ENCODE measurements at places on chromosomes 13 and 19.

- DNase-seq: no peak
These were observed 1.1 kb downstream of the RYR1 start for GRCh38 chr19:38434549-38435051.

GRCh38 chr19:48878196-48879024 lies 6.2 kb downstream of the PPP1R15A start:
- no peak for DNase-seq

DNA sequence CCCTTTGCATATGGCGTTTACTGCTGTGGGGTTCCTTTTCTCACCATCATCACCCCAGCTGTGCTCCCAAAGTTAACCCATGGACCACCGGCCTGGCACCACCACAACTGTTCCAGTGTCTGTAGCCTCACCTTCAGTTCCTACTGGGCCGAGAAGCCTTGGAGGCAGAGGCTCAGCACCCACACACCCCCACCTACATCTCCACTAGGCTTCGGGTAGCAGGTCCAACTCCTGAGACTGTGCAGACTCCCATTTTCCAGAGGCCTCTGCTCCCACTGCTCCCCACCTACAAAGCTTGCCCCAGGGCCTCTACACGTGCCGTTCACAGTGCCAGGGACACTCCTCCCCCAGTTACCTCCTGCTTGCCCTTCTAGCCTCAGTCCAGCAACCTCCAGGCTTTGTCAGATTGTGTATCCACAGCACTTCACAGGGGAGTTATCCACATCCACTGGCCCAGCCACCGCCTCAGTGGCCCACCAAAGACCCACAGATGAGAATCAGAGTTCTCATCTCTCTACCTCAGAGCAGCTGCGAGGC lies 14.1 kb downstream of the SLC27A5 start:
- DNase-seq: no peak

GRCh38 chr13:23644527-23645138 lies 74.4 kb downstream of the TNFRSF19 start:
- no peak for DNase-seq

- DNase-seq: no peak
These were observed 404.5 kb downstream of the KCTD12 start for GRCh38 chr13:76481738-76482137.

DNA sequence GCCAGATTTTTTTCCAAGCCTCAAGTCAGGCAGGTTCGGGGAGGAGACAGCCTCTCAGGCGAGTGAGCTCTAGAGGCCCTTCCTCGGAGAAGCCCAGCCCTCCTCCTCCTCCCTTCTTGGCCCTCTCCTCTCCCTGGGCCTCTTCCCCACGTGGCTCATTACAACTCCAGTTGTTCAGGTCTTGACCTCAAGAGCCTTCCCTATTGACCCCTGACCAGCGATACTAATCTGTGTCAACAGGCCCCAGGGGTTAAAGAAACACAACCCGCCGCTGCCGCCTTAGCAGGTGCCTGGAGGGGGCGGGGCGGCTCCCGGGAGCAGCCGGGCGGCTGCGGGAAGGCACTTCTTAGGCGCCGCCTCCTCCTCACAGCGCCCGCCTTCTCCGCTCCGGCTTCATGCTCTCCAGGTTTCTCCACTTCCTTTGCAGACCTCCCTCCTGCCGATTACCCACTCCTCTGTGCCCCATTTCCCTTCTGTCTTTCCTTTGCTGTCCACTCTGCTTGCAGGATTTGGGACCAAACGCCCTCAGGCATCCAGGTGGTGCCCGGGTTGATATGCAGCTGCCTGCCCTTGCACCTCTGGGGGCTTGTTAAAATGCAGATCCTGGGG lies 51.0 kb downstream of the LYL1 start:
- peak; percentile 18 for DNase-seq

- no peak for DNase-seq
These were observed 15.4 kb downstream of the PIP5K1C start for GRCh38 chr19:3684817-3685410.

GRCh38 chr13:21435687-21436151 lies 23.4 kb downstream of the ZDHHC20 start:
- DNase-seq: no peak

- no peak for DNase-seq
These were observed 3.9 kb upstream of the SSBP4 start for GRCh38 chr19:18415178-18415867.

- no peak for DNase-seq
These were observed 134.2 kb downstream of the MTUS2 start for GRCh38 chr13:28954419-28954725.

- DNase-seq: no peak
These were observed 47.2 kb downstream of the LYL1 start for GRCh38 chr19:13055213-13056051.

GRCh38 chr19:40277356-40278059 lies 7.6 kb downstream of the AKT2 start:
- no peak for DNase-seq

GRCh38 chr13:70714993-70715392 lies 606.7 kb upstream of the KLHL1 start:
- no peak for DNase-seq

All from NCI-H345 (cell line).